ENCODE measurements at places on chromosomes 6 and 20. TPM values are rescaled to one million over a fixed set of nuclear protein-coding genes. Genes with fewer than 3 reads are reported as not detected.

DNA sequence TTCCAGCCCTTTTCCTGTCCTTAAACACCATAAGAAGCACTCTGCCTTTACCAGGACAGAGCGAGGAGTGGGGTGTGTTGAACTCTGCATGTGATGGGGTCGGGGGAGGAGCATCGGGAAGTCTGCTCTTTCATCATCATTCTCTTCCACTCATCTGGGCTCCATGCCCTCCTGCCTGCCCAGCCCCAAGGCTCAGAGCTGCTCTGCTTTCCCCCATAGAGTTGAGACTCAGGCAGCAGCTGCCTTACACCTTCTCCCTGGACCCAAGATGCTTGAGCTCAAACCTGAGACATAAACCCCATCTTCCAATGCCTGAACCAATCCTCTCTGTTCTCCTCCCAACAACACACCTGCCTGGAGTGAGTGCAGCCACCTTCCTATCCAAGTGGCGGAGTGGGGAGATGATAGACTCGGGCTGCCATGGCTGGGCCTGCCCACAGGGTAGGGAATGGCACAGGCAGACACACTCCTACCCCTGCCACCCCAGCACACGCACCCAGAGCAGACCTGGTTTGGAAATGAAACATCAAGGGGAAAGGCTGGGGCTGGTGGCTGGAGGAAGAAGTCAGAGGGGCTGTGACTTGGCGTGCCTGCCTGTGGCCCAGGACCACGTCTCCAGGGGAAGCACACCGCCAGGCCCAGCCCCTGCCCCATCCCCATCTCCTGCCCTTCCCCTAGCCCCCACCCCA is 28.4 kb downstream of the TFEB start:
- peak; percentile 50 for DNase-seq

- DNase-seq, result no peak
Observed at GRCh38 chr6:43933148-43933885, 163.3 kb downstream of the VEGFA start.

- no peak for DNase-seq
Observed at GRCh38 chr6:100700009-100700408, 181.1 kb downstream of the ASCC3 start.

DNA sequence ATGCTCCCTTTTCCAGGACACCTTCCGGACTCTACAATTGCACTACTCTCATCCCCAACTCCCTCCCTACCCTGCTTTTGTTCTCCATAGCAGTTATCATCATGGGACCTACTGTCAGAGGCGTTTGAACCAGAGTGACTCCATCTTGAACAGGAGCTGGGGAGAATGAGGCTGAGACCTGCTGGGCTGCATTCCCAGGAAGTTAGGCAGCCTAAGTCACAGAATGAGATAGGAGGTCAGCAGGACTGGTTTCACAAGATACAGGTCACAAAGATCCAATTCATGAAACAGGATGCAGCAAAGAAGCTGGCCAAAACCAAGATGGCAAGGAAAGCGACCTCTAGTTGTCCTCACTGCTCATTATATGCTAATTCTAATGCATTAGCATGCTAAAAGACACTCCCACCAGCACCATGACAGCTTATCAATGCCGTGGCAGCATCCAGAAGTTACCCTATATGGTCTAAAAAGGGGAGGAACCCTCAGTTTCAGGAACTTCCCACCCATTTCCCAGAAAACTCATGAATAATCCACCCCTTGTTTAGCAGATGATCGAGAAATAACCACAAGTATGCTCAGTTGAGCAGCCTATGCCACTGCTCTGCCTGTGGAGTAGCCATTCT is 15.6 kb downstream of the SLC13A3 start:
- DNase-seq, result no peak

Gene FABP7
- total RNA-seq, result not detected

Gene NKAPL
- total RNA-seq, result not detected

GRCh38 chr6:138572167-138572875 is 73.0 kb upstream of the NHSL1 start:
- peak; percentile 20 for DNase-seq

DNA sequence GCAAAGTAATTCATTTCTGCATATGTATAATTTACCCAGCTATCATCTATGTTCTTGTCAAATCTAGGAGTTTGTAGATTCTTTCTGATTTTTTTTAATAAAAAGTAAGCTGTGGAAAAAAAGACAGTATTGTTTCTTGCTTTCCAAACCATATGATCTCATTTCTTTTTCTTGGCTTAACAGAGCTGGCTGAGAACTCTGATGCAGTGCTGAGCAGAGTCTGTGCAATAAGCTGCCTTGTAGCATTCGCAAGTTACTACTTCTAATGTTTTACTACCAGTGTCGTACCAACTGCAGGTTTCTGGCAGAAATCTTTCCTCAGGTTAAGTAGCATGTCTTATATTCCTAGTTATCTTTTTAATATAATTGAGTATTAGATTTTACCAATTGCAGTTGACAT is 15.6 kb downstream of the RRBP1 start:
- no peak for DNase-seq

Gene GJA10
- total RNA-seq, result not detected

DNA sequence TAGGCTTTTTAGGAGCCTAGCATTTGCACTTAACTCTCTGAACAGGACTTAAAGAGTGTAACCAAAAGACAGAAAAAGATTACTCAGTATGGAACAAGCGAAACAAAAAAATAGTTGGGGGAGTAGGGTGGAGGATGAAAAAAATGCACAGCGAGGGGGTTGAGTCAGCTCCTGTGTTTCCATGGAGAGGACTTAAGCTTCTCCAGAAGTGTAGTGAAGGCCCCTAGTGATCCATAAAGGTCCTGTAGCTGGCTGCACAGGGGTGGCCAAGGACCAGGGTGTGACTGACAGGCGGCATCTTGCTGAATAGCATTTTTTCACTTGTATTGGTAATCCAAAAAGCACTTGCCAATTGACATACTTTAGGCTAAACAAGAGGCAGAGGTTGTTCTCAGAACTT is 533.9 kb downstream of the RFPL4B start:
- no peak for DNase-seq

- no peak for DNase-seq
Observed at GRCh38 chr6:44452725-44453124, 65.2 kb downstream of the CDC5L start.
